ENCODE measurements at places on chromosomes 3 and 15. TPM values are rescaled to one million over a fixed set of nuclear protein-coding genes. Genes with fewer than 3 reads are reported as not detected.

Gene UROC1
- 0.22 TPM for polyA plus RNA-seq

Gene RTP1
- polyA plus RNA-seq: not detected

- peak; percentile 86 for DNase-seq
These were observed 82.6 kb upstream of the MYZAP start for GRCh38 chr15:57509126-57509525.

Gene MYRIP
- polyA plus RNA-seq: 1.6 TPM

Gene TSPAN3
- polyA plus RNA-seq: 522 TPM

GRCh38 chr15:100900136-100900794, 18.9 kb upstream of the LRRK1 start:
- no peak for DNase-seq

DNA sequence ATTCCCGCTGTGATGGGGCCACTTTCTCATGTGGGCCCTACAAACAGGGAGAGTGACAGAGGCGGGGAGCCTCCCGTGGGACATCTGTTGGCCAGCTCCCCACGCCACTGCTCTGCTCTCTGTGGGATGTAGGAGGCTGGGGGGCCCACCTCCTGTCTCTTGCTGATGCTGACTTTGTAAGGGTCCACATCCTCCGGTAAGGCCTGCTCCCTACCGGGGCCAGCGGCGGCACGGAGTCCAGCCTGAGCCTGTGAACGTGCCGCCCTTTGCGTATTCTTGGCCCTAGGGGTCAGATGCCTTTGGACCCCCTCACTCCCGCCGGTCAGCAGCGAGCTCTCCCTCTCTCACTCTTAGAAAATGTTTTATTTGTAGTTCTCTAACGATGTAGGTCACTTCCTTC, 153.2 kb downstream of the LRRC28 start:
- no peak for DNase-seq

Gene CYFIP1
- 89.9 TPM for polyA plus RNA-seq

- DNase-seq: no peak
These were observed 22.0 kb downstream of the OR5H15 start for GRCh38 chr3:98188545-98188944.

Gene KLHL40
- not detected for polyA plus RNA-seq

Gene CPN2
- polyA plus RNA-seq: 0.49 TPM

Gene P2RY13
- 0.53 TPM for polyA plus RNA-seq

GRCh38 chr15:67051088-67052045, 14.0 kb upstream of the SMAD3 start:
- no peak for DNase-seq

- DNase-seq: no peak
These were observed 36.2 kb downstream of the CHST2 start for GRCh38 chr3:143155756-143156155.

DNA sequence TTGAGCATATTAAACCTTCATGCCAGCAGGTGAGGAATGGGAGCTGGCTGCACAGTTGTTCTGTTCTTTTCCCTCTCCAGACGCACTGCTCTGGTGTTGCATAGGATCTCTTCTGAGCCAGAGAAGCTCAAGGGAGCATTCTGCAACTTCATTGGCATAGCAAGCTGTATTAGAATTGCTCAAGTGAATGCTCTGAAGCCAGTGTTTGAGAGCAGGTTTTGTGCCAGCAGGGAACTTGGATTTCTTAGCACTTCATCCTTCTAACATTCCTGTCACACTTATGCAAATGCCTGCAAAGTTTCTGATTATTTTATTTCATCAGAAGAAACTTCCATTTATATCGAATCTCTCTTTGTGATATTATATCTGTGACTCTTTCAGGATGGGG, 366.6 kb downstream of the AGBL1 start:
- no peak for DNase-seq

- no peak for DNase-seq
These were observed 2.7 kb downstream of the AMIGO3 start for GRCh38 chr3:49716691-49717210.
